8988T (cell line): ENCODE measurements at places on chromosomes 5 and 9.

GRCh38 chr5:155082401-155082800, 68.8 kb downstream of the KIF4B start:
- DNase-seq: peak; percentile 15

DNA sequence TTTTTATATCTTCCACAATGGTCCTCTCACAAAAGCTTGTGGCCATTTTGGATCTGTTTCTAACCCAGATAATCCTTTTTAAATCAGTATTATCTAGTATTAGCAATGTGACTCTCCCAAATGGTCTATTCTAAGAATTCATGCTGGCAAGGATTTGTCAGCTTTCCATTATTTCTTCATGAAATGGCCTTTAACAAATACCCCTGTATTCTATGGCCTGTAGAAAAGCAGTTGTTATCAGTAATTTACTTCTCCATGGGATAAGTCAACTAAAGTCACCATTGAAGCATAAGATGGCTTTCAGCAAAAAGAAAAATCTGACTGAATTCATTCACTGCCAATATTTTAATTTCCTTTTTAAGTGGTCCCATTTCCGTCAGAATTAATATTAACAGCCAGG, 346.4 kb upstream of the FAM174A start:
- DNase-seq: no peak

DNA sequence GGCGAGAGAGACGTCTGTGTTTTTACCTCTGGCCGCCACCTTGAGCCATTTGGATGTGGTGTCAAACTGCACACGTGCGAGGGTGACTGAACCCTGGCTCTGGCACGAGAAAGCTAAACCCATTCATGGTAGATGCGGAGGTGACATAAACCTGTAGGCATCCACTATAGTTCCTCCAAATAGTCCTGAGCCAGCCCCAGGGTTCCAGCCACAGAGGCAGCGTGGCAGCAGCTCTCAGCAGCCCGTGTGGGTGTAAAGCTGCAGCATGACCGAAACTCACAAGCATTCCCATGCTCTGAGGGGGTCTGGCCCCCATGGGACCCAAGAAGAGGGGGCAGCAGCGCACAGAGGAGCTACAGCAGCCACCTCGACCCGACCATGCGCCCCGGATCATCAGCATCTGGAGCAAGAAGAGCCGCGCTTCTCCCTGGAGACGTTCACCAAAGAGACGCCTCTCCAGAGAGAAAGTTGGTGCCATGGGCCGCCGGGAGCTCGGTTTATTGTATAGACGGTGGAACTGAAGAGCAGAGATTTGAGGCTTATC, 303.8 kb upstream of the IRX4 start:
- no peak for DNase-seq

DNA sequence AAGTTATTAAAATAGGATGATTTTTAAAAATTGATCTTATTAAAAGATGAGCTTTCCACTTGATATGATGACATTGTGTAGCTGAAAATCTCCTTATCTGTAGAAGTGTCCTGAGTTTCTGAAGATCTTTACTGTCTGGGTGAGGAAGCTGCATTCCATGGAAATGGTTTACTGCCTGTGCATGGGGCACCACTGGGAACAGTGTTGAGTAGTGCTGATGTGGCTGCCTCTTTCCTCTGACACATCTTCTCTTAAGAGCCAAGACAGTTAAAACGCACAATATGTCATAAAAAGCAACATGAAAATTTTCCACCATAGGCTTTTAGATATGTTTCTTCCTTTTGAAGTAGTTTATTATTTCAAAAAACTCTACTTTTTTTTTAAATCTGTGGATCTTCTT, 24.6 kb downstream of the SECISBP2 start:
- no peak for DNase-seq

- DNase-seq: no peak
Measured at GRCh38 chr5:95723632-95724369, 7.3 kb upstream of the RHOBTB3 start.

GRCh38 chr9:136566901-136567300, 21.1 kb upstream of the NOTCH1 start:
- no peak for DNase-seq

DNA sequence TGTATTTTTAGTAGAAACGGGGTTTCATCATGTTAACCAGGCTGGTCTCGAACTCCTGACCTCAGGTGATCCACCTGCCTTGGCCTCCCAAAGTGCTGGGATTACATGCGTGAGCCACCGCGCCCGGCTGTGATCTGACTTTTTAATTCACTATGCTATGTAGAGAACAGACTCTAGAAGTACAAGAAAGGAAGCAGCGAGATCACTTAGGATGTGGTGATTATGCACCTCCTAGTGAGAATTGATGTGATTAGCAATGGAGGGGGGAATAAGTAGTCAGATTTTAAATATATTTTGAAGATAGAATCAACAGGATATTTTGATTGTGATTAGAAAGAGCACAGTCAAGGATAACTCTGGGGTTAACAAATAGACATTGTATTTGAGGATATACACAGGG, 36.3 kb downstream of the GAPVD1 start:
- DNase-seq: no peak

- peak; percentile 53 for DNase-seq
Measured at GRCh38 chr5:14270209-14270702, 127.1 kb downstream of the TRIO start.

GRCh38 chr5:139639619-139640380, 8.3 kb upstream of the CXXC5 start:
- DNase-seq: no peak

DNA sequence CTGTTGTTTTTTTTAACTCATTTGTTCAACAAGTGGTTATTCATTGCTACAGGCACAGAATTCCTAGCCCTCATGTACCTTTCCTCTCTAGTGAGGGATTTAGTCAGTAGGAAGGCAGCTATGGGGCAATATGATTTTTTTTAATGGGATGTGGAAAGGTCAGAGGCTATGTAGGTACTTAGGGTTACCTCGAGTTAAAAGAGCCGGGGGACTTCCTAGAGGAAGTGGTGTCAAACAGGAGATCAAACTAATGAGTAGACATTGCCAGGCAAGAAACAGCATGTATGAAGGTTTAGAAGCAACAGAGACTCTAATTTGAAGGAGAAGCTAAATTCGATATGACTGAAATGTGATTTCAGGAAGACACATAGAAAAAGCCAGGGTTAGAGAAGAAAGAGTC, 50.7 kb downstream of the ITGA2 start:
- no peak for DNase-seq

- no peak for DNase-seq
Measured at GRCh38 chr9:113583511-113584427, 120.2 kb downstream of the RGS3 start.

DNA sequence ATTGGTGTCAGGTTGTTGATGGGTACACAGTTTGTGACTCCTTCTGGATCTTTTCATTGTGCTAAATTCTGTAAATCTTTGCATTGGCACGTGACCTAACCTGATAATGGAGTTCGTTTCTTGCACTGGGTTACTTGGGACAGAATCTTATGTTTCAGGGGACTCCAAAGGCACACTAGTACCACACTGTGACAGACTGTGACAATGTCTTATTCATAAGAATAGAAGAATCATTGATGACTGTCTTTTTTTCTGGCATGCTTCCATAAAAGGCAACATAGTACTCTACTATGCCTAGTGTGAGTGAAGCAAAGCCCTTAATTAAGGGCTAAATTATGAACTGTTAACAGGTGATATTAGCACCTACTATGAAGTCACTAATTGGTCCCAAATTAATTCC, 35.4 kb upstream of the RICTOR start:
- DNase-seq: no peak
